CD4-positive, alpha-beta T cell treated with Interleukin-15 for 1 hour (primary cell): ENCODE measurements at places on chromosomes 3 and 15.

- peak; percentile 53 for DNase-seq
These were observed 932 bp downstream of the ARL8B start for GRCh38 chr3:5122741-5123706.

DNA sequence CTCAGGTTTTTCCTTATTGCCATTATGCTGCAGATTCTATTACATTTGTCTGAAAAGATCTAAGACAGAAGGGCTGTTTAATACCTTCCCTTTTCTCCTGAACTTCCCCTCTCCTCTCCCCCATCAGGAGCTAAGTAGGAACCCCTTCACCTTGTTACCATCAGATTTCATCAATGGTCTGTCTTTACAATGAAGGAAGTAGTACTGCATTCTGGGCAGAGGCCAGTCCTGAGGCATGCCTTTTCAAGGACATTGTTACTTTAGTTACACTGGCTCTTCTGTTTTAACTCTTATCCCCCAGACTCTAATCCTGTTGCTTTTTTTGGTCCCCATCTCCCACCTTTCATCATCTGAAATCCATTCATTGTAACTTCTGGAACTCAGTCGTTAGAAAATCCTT is 8.1 kb downstream of the CTNNB1 start:
- DNase-seq, result no peak

GRCh38 chr3:128072454-128073184 is 20.4 kb downstream of the SEC61A1 start:
- no peak for DNase-seq

DNA sequence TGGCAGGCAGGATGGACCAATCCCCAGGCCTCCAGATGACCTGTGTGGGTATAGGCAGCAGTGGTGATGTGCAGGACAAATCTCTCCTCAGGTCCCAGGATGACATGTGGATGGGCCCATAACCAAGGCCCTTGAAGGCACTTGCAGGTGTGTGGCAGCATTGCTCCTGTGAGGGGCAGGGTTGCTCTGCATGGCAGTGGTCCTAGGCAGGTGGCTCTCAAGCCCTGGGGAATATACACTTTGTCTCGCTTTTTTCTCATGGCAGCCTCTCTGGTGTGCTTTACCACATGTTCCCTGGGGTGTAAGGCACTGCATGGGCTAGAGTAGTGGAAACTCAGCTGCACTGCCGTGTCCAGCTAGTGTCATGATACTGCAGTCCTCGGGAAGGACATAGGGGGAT is 503.6 kb downstream of the UNC13C start:
- no peak for DNase-seq

DNA sequence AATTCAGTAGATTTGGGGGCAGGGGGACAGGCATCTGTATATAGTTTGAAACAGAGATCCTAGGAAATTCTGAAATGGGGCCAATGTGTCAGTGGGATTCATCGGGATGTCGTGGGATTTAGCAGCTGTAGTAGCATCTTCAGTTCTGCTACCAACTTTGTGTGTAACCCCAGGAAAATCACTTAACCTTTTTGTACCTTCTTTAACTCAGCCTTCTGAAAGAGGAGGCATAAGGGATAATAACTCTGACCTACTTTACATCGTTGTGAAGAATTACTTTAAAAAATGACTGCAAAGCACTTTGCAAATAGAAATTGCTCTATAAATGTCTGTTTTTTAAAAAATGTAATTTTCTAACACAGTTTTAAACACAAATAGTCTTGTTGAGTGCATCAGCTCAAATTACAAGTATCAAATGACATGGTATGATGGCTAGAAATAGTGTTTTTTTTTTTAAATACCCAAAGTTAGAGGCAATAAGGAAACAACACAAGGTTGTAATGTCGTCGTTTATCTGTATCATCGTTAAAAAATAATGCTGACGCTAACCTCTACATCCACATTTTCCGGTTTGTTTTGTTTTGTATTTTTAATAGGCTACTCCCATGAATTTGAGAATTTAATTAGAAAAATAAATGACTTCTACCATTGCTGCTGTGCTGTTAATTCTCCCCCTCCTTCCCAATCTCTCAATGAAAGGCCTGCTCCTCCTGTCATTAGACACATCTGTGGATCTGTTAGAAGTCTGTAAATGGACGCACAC is 338.5 kb downstream of the PTPRG start:
- no peak for DNase-seq

DNA sequence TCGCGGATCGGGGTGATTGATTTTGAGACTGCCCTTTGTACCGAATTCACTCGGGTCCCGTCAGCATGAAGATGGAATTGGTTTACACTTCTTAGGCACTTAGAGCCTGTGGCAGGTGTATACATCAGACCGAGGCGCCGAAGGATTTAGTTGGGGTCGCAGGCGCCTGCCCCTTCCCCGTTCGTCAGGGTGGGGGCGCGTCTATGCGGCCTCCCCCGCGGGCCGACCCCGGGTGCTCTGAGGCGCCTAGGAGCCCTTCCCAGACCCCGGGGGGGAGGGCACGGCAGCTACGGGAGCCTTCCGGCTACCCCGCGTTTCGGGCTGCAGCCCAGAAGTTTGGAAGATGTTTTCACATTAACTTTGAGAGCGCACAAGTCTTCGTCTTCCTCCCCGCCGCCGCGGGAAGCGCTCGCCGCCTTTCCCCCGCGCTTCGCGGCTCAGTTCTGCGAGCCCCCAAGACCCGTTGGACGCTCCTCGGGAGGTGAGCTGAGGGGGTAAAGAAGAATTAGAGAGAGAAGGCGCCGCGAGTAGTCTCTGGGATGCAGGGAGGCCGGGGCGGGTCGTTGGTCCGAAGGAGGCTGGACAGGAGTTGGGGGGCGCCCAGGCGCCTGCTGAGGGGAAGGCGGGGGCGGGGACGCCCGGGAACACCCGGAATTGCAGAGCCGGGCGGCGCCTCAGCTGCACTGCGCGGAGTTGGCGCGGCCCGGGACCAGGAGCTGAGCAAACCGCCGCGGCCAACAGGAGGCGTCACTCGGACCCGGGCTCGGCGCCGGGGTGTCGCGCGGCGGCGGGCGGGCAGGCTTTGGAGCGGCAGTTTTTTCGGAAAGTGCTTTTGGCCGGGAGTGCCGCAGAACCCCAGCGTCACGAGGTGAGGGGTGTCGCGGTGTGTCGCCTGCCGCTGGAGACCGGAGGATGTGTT is 780 bp downstream of the TIPARP start:
- peak; percentile 31 for DNase-seq

DNA sequence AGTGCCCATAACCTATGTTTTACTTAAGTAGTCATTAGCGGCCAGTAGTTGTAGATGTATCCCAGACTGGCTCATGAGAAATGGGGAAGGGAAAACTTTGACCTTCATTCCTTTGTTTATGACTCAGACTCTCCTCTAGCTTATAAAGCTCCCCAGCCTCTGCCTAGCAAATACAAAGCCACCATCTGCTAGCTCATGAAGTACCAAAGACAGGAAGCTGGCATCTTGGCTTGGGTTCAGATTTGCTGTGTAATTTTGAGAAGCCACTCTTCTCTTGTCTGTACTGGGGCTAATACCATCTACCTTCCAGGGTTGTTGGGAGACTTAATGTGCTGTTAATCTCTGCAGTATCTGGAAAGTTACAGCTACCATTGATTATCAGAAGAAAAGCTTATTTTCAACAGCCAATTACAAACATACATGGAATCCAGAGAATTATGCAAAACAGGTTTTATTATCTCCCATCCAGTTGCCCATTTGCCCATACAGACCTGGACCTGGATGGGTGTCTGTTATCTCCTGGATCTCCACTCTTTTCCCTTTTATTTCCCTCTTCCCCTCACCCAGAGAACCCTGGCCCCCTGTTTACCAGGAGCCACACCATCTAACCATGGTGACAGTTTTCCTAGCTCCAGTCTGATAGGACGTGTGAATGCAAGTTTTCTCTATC is 153.8 kb downstream of the SEMA6D start:
- DNase-seq, result no peak

- no peak for DNase-seq
These were observed 81.0 kb downstream of the CDC25A start for GRCh38 chr3:48107227-48107626.

- no peak for DNase-seq
These were observed 4.6 kb downstream of the TMEM266 start for GRCh38 chr15:76064375-76064774.

DNA sequence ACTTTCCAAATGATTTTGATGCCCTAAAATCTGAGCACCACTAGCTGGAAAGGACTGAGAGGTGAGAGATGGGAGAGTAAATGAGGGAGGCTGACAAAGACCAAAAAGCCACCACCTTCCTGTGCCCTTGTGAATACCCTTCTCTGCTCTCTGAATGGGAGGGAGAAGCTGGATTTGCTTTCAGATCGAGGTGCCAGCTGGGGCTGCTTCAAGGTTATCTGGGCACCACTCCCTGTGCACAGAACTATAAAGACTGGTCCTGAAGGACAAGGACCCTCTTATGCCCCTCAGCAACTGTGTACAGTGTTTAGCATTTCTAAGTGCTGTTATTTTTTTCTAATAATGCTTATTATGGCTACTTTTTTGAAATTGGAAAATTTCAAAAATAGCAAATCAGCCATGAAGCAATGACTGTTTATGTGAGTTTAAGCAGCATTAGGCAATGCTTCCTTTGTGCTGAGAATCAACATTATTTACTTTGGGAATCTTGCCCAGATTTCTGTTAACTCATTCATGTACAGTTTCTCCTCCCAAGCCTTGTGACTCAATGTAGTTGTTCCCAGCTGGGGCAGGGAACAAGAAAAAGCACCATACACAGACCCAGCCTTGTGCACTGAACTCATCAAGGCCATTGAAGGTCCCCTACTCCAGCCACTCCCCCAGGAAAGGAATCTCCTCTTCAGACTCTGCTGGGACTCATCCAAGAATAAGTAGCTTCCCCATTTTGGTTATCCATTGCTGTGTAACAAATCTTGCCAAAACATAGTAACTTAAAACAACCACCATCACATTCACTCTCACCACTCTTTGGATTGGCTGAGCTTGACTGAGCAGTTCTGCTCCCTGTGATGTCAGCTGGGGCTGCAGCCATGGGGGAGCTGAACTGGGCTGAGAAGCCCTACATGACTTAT is 37.3 kb upstream of the CDV3 start:
- DNase-seq, result no peak

DNA sequence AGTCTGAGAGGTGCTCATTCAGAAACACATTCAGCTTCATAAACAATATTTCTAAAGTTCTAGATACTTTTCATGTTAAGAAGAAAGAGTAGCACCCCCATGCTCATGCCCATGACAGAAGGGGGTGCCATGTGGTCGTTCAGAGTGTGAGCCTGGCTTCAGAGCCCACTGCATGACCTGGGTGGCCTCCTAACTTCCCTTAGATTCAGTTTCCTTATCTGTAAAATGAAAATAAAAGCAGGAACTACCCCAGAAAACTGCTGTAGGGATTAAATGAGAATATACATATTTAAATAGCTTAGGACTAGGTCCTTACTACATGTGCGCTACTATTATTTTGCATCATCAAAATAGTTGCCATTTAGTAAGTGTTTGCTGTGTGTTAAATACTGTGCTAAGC is 69.2 kb downstream of the ABHD5 start:
- DNase-seq, result no peak

DNA sequence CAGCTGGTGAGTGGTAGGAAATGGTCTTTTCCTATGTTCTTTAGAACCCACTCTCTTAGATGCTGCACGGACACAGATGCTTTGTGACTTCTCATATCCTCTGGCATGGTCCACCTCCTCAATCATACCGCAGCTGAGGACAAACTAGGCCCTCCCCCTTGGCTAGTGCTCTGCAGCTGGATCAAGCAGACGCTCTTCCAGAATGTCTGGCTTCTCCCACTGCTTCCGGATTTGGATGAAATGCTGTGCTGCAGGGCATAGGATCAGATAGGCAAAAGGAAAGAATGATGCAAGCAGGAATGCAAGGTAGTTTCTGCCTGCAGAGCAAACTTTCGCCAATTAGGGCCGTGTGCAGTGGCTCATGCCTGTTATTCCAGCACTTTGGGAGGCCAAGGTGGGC is 75.7 kb upstream of the SLC4A7 start:
- no peak for DNase-seq

GRCh38 chr3:133840055-133840737 is 34.6 kb downstream of the SRPRB start:
- DNase-seq, result no peak

- DNase-seq, result no peak
These were observed 58.1 kb downstream of the SLC6A6 start for GRCh38 chr3:14460342-14461005.

- no peak for DNase-seq
These were observed 159.6 kb downstream of the XXYLT1 start for GRCh38 chr3:195111319-195111705.

DNA sequence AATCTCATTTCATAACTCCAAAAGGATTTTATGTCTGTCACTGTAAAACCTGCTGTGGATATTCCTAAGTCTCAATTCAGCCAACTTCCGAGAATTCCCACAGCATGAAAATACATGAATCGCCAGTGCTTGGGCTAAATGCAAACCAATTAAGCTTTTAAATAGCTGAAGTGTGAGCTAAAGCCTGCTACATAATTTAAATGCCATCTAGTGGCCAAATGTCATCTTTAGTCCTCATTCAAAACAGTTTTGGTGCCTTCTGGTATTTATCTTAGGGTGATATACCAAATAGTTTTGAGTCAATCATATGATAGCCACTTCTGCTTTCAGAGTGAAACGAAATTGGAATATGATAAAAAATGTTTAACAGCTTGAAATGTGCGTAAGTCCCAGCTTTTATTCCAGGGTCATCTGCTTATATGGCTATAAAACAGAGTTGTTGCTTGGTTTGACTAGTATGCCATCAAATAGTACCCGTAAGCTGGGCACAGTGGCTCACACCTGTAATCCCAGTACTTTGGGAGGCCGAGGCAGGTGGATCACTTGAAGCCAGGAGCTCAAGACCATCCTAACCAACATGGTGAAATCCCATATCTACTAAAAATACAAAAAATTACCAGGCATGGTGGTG is 41.8 kb upstream of the CCNL1 start:
- no peak for DNase-seq

DNA sequence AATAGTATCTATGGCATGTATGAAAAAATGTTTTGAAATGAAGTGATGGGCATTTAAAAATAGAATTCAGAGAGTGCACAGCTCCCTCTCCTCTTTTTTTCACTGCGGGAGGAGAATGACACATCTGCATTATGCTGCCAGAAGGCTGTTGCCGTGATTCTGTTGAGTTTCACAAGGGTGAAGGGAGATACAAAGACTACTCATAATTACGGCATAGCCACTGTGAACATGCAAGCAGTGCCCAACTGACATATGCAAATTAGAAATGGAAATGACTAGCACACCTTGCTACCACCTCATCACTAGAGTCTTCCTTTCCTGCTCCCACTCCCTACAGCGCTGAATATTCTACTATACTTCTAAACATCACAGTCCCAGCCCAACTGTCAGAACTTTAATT is 20.1 kb downstream of the IFT57 start:
- DNase-seq, result no peak

GRCh38 chr3:67557848-67558355 is 96.5 kb downstream of the SUCLG2 start:
- no peak for DNase-seq

GRCh38 chr15:28946803-28947202 is 61.0 kb downstream of the APBA2 start:
- no peak for DNase-seq

- DNase-seq, result no peak
These were observed 4.6 kb downstream of the PPM1M start for GRCh38 chr3:52250122-52250521.

- no peak for DNase-seq
These were observed 315.6 kb upstream of the ATP10A start for GRCh38 chr15:26178640-26179220.

- no peak for DNase-seq
These were observed 118.2 kb upstream of the PROK2 start for GRCh38 chr3:71903112-71903495.

GRCh38 chr15:58590236-58590635 is 158.4 kb downstream of the LIPC start:
- no peak for DNase-seq
